ENCODE measurements at places on chromosomes 2 and 18.

- no peak for DNase-seq
These were observed 1.3 kb upstream of the PNO1 start for GRCh38 chr2:68156419-68156818.

- no peak for DNase-seq
These were observed 245.4 kb downstream of the NAPG start for GRCh38 chr18:10771053-10771709.

DNA sequence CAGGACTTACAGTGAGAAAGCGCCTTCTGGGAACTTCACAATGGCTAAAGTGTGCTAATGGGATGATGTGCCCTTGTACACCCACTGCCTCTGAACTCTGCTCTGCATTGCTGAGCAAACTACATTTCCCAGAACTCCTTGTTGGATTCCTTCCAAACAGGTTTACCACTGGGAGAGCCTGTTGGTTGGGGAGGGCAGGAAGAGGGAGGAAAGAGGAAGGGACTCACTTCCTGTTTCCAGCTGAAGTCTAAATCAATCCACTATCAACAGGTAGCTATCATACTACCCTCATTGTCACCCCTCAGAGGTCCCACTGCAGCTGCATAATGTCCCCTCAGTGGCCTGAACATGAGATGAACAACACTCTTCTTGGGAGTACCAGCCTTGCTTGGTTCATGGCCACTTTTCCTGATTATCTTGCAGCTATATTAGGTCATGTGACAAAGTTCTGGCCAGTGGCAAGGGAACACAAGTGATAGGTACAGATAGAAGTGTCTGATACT lies 109.7 kb downstream of the MSH2 start:
- no peak for DNase-seq

DNA sequence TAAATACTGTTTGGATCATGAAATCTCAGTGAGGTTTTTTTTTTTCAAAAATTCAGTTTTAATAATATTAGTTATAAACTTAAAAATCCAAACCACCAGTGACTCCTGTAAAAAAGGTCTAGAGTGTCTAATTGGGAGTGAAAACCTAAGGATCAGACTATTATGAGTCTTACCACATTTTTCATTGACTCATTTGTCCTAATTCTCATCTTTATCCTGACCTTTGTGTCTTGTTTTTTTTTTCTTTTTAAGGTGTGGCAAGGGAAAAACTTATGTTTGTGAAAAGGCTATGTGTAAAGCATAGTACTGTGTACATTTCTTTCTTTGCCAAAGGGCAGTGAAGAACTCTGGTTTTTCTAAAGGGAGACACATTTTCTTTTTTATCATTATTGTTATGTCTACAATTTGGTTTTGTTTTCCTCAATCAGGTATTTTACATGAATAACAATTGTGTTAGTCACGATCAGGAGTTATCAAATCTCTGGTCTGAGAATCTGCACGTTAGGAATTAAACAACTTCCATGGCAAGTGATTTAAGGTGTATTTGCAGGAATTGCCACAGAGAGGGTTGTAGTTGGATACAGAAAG lies 52.6 kb downstream of the RHBDD1 start:
- DNase-seq, result no peak

GRCh38 chr18:35672897-35673296 lies 91.4 kb downstream of the GALNT1 start:
- no peak for DNase-seq

DNA sequence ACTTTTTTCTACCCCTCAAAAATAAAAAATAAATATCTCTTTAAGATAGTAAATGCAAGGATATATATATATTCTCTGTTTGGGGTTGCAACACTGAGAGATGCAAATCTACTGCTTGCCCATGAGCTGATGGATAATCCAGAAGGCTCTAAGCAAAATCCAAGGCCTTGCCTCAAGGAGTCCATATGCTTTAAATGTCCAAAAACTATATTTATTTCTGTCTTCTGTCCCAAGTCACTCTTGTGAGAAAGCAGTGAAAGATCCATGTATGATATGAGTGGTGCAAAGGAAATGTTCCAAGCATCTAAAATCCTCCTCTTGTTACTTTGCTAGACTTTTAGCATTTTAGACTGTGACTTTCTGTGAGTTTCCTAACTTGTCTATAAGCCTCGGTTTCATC lies 92.9 kb upstream of the RNF152 start:
- no peak for DNase-seq

GRCh38 chr18:3782901-3783300 lies 332.9 kb downstream of the TGIF1 start:
- no peak for DNase-seq

DNA sequence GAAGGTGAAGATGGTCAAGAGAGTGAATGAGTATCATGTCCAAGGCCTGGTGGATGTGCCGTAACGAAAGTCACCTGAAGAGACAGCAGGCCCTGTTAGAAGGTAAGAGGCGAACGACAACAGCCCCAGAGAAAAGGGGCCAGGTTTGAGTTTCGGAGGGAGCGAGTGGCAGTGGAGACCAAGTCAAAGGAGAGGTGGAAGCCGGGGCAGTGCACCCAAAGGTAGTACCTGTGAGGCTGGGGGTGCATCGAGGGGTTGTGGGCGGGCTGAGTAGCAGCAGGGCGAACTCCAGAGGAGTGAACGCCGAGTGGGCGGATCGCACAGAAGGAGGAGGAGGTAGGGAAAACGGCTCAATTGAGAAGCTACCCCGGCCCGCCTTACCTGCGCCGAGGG lies 358 bp downstream of the USP37 start:
- no peak for DNase-seq

GRCh38 chr2:60621688-60622429 lies 68.4 kb upstream of the BCL11A start:
- no peak for DNase-seq

DNA sequence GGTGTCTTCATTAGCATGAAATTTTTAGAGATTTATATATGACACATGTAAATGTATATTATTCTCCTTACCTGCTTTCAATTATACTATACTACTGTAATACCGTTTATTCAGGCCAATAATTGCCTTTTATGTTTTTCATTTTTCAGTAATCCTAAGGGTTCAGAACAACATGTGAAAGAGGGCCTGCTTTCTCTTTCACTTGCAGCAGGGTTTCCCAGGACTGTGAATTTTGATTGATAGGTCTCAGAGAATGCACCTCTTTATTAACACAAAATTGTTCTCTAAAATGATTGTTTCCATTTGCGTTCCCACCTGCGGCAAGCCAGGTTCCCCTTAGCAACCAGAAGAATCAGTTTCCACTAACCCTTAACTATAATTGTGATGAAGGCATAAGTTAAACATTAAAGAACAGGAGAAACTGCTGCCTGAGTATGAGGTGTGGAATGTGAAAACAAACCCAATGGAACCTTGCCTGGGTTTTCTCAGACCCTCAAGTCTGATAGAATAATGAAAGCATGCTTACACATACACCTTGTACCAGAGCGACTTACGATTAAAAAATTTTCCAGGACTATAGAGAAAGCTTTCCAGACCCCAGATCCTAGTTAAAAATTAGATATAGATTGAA lies 1591.2 kb upstream of the LRRTM1 start:
- no peak for DNase-seq

GRCh38 chr18:79540161-79540903 lies 139.3 kb upstream of the CTDP1 start:
- no peak for DNase-seq

DNA sequence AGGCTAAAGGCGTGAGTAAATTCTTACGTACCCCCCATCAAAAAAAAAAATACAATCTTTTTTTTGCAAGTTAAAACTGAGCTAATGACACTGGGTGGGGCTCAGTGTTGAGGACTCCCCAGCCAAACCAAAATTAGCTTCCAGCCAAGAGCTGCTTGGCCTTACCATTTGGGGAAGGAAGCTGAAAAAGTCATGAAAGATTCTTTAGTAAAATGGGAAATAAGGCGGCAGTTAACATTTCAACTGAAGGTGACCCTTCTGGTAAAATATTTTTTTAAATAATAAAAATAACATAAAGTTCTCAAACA lies 16.4 kb downstream of the SMAD7 start:
- no peak for DNase-seq

DNA sequence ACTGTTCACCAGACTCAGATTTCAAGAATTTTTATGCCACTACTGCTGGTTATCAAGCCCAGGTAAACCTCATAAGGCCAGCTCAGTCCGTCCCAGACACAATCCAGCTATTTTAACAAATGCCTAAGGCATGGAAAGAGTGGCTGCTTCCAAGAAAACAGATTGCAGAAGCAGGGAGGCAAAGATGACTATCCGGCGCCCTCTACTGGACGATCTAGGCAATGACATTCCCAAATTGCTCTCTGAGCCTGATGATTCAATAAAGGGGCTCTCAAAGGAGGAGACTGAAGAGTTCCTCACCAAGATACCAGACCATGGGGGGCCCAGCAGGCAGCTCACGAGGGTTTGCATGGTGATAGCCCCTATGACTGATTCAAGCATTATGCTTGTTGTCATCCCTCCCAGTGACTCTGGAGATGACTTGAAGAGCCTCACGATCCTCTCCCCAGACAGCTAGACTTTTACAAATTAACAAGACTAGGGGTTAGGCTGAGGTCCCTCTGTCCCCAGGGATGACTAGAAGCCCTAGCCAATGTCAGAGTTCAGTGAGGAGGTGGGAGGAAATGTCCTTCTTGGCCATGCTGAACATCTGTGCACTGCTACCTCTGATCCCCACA lies 25.0 kb downstream of the SERPINB8 start:
- DNase-seq, result no peak

DNA sequence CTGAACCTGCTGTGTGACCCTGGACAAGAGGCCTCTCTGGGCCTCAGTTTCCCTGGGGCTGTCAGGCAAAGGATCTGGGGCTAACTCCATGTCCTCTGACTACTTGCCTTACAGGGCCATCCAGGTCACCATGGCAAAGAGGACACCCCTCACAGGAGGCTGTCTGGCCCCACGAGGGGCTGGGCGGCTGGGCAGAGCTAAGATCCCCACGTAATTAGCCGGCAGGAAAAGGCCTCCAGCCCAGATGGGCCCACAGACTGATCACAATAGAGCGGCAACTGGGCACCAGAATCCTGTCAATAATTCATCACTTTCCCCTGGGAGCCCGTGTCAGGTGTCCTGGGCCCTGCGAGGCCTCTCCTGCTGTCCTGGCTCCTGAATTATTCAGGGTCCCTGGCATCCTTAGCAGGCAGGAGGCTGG lies 44.8 kb upstream of the OTOF start:
- DNase-seq, result no peak

DNA sequence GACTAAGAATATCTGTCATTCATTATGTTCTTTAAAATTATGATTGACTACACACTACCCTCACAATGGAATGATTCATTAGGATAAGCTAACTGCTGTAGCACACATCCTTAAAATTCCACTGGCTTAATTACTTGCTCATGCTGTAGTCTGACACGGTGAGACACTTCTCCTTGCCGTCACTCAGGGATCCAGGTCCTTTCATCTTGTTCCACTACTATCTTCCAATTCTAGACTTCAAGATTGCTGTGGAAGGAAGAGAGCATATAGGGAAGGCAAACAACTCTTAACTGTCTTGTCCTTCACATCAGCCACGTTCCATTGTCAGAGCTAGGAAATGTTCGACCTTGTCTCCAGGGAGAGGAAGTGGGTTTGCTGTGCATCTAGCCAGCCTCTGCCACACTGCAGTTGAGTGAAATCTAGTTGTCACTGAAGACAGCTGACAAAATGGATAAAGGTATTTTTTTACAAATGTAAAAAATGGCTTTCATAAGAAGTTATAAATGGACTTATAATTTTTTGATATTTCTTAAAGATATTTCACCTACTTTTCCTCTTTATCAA lies 30.1 kb downstream of the GREB1L start:
- DNase-seq, result no peak

GRCh38 chr2:231456295-231457004 lies 7.8 kb downstream of the NCL start:
- DNase-seq, result no peak

- no peak for DNase-seq
These were observed 82.8 kb upstream of the AFF3 start for GRCh38 chr2:100224988-100225710.

DNA sequence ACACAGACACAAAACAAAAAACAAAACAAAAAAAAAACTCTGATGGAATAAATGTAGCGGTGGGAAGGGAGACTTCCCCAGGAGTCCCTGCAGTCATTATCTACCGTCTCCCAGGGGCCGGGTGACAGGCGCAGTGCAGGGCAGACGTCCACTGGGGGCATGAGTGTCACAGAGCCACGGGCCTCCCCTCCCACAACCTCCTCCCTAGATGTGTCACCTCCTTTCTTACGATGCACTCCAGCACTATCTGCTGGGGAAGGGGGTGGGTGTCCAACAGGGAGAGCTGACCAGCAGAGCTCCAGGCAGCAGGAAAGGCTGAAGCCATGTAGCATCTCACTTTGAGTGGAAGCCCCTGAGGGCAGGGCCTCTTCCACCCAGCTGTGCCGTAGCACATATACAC lies 84.5 kb downstream of the LONRF2 start:
- DNase-seq, result no peak

GRCh38 chr2:220660277-220661145 lies 911.6 kb downstream of the EPHA4 start:
- DNase-seq, result no peak

DNA sequence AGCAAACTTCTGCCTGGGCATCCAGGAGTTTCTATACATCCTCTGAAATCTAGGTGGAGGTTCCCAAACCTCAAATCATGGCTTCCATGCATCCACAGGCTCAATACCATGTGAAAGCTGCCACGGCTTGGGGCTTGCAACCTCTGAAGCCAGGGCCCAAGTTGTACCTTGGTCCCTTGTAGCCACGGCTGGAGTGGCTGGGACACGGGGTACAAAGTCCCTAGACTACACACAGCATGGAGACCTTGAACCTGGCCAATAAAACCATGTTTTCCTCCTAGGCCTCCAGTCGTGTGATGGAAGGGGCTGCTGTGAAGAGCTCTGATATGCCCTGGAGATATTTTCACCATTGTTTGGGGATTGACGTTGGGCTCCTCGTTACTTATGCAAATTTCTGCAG lies 43.4 kb upstream of the GALNT13 start:
- DNase-seq, result no peak

DNA sequence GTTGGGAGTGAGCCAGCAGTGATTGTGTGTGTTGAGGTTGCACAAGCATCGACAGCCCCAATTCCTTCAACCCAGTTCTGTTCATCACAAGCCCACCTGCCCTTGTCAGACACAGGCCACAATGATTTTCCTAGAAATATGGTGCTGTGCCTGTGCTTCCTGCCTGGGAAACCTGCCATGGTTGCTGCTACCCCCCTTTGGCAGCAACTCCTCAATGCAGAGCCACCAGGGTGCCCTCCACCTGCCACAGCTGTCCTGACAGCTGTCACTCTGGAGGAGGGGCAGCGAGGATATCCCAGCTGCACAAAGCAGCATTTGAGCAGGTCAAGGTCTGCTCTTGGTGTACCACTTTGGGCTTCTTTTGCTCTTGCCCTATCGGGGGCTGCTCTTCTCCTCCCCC lies 27.1 kb downstream of the SMIM21 start:
- DNase-seq, result no peak

GRCh38 chr2:25131567-25132298 lies 36.6 kb downstream of the POMC start:
- DNase-seq, result peak; percentile 8

DNA sequence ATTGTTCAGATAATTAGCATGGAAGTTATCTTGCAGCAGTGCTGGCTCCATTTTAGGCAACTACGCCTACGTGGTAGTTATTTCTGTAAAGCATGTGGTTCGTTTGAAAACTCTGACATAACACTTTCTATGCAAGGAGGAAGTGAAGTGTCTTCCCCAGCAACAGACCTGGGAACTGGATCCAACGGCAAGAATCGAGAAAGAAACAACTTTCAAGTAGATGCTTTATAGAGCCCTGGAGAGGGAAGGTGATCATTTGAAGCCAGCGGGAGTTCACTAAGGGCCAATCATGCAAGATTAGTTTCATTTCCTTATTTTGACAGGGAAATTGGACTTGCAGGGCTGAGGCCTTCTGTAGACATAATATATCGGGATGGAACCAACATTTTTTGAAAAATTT lies 218.3 kb downstream of the ACKR3 start:
- DNase-seq, result no peak

GRCh38 chr2:202604699-202605098 lies 30.1 kb upstream of the FAM117B start:
- DNase-seq, result no peak

Data from activated T-helper 9 cell treated with anti-CD3 and anti-CD28 coated beads, Interleukin-2, amount 50 U/mL, for 16 hours (primary cell).